ENCODE measurements at places on chromosomes 12 and 14.
A peak's percentile ranks its signal among the peaks of the same experiment; 100 is the strongest.

GRCh38 chr14:24398653-24399446, at the start of gene NYNRIN:
NYNRIN (plus strand) TSS chr14:24399003; CDS start chr14:24399247, 244 bp downstream.
- no peak for DNase-seq

- no peak for DNase-seq
Observed at GRCh38 chr14:91706996-91707395, 24.9 kb downstream of the CATSPERB start.

- DNase-seq = no peak
Observed at GRCh38 chr12:51448618-51449256, 24.1 kb downstream of the SLC4A8 start.

DNA sequence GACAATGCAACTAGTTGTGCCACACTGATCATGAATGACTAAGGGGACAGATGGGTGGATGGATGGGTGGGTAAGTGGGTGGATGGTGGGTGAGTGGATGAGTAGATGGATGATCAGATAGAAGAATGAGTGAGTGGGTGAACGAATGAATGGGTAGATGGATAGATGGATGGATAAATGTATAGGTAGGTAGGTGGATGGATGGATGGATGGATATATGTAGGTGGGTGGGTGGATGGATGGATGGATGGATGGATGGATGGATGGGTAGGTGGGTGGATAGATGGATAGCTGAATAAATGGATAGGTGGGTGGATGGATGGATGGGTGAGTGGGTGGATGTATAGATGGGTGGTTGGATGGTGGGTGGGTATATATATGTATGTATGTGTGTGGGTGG, 348.8 kb upstream of the FKBP4 start:
- no peak for DNase-seq

GRCh38 chr12:77847060-77847541, 16.4 kb downstream of the NAV3 start:
- DNase-seq = no peak

DNA sequence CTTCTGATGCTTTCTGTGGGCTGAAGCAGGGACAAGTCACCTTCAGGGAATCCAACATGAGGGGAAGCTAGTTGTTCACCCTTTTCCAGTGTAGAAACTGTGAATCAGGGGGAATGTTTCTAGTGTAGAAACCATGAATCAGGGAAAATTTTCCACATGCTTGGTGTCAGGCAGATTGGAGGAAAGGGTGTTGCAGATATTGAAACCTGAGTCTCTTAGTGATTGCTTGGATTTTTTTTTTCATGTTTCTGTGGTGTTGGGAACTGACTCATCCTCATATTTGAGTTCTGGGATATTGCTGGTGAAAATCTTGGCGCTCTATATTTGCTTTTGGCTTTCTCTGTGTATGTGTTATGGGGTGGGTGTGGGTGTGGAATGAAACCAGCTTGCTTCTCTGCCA, 144.5 kb upstream of the FBXO33 start:
- no peak for DNase-seq

- no peak for DNase-seq
Observed at GRCh38 chr14:68094158-68094557, 274.6 kb downstream of the RAD51B start.

- no peak for DNase-seq
Observed at GRCh38 chr14:103806805-103807204, 40.6 kb downstream of the PPP1R13B start.

DNA sequence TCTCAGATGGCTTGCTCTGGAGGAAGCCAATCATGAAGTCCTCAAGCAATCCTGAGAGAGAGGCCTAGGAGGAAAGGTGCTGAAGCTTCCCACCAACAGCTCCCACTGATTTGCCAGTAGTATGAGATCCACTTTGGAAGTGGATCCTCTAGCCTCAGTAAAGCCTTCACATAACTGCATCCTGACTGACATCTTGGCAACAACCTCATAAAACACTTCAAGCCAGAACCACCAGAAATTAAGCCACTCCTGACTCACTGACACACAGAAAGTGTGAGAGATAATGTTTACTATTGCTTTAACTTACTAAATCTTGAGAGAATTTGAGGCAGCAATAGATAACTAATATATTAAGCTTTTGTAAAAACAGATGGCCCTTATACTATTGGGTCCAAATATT, 11.7 kb upstream of the TMX1 start:
- no peak for DNase-seq

DNA sequence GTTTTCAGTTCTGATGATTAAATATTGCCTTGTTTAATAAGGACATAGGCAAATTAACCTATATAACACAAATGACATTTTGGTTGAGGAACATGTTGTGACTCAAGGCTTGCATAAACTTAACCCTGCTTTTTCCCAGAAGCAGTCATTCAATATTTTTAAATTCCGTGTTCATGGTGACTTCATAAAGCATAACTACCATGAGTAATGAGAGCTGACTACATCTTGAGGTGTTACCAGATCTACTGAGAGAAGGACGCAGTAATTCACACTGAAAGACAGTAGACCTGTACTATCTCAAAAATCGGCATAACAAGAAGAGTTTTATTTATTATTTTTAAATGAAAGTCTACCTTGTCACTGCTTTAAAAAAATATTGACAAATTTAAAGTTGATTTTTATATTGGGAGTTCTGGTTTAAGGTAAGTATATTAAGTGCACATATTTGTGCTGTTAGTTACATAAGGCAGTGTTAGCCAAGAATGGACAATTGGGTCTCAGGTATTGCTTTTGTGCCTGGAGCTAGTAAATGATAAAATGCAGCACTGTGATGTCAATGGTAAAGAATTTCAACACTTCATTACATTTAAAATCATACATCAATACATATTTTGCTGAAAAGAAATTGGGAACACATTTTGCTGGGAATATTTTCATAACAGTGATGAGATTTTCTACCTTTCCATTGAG, 1198.5 kb downstream of the FSCB start:
- DNase-seq = no peak

- DNase-seq = no peak
Observed at GRCh38 chr12:59452746-59453145, 143.1 kb upstream of the SLC16A7 start.

GRCh38 chr12:45623940-45624339, 105.6 kb upstream of the ARID2 start:
- DNase-seq = no peak

DNA sequence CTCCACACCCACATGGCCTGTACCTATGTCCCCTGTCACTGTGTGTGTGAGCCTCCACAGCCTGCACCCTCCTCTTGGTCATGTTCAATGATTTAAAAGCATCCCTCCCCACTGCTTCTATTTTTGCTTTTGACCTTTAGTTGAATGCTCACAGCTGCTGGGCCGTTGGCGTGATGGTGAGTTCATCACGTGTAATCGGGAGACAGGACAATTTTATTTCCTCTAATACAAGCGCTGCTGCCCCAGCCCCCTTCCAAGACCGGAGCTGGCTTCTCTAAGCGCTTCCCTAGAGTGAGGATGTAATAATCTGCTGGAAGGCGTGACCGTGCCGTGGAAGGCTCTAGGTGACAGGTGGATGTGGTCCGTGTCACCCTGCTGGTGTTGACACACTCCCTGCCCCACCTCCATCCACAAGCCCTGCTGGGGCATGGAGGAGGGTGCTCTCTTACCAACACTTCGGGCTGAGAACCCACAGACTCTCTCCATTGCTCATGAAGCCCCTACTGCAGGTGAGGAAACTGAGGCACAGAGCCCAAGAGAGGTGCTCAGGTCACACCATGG, 25.4 kb downstream of the CCDC85C start:
- DNase-seq = no peak

DNA sequence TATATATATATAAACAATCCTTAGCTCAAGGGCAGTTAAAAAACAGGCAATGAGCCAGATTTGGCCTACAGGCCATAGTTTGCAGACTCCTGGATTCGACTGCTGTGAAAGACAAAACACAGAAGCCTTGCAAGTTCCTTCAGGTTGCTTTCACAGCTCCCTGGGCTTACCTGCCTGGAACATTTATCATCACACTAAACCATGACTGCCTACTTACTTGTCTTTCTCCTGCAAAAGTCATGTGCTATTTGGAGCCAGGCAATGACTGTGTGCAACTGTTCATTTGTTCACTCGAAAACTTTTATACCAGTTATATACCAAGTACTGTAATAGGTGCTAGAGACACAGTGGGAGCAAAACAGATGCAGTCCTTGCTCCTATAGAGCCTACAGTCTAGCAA, 2.2 kb upstream of the RPS6KA5 start:
- DNase-seq = no peak

GRCh38 chr14:38947343-38947742, 155.7 kb downstream of the SEC23A start:
- DNase-seq = no peak

- DNase-seq = no peak
Observed at GRCh38 chr14:91866511-91867295, 633 bp downstream of the TC2N start.

DNA sequence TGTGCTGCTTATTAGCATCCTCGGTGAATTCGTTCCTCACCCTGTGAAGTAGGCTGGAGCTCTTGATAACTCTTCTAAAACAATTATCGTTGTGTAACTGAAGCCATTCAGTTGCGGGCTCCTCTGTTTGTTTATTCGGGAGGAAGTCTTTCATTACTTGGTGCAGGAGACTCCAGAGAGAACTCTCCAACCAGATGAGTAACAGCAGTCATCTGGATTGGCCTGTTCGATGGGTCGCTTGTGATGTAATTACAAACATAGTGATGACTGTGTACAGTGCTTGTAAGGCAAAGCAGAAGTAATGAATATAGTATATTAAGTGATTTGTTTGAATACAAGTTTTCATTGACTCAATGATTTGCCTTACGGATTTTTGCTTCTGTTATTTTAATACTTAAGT, 10.9 kb downstream of the ATP6V0A2 start:
- DNase-seq = no peak

DNA sequence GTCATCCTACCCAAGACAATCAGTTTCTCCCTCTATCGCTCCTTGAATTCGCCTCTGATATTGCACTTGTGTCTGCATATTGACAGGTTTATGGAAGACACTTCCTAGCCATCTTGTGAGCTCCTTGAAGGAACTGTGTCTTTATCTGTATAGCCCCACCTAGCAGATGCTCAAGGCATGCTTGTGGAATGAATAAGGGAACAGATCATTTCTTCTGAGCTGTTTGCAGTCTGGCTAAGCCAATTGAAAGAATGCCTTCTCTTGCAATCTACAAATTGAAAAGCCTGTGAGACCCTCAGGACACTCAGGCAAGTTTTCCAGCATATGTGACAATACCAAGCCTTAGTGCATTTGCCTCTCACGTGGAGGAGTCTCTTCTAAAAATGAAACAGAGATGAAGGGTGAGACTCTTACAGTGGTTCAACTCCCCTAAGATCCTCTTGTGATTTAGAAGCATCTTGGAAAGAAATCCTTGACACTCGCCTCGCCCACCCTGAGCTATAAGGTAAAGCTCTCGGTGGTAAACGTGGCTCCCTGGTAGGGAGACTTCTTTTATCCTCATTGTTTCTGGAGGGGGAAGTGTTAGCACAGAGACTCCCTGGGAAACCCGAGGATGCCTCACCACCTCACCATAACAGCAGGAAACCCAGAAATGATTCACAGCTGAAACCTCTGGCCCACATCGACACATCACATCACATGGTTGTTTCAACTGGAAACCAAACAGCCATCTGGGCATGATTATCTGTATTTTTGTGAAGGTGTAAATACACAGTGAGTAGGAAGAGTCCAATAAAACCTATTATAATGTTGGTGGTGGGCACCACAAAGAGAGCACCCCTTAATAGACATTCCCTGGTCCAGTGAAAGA, 112.3 kb upstream of the BCL2L14 start:
- no peak for DNase-seq

- DNase-seq = no peak
Observed at GRCh38 chr12:79127271-79127751, 262.7 kb downstream of the SYT1 start.

DNA sequence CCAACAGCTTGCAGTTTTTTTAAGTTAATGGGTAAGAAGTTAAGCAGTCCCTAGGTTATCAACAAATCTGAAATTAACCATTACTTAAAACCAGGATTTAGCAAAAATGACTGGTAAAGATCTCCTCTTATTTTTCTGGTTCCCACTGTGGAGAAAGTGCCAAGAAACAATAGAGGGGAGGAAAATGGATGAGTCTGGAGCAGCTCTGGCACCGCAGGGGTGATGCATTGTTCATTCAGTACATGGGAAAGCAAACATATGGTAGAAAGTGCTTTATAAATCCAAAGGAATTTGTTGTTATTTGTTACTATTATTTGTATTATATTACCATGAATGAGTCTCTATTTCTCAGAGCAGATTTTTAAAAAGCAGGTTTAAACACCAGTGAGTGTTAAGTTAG, 92.2 kb downstream of the DYRK2 start:
- DNase-seq = no peak

- no peak for DNase-seq
Observed at GRCh38 chr14:64701660-64702059, 2.6 kb upstream of the PLEKHG3 start.

GRCh38 chr14:85530626-85531025, 682 bp downstream of the FLRT2 start:
- no peak for DNase-seq

DNA sequence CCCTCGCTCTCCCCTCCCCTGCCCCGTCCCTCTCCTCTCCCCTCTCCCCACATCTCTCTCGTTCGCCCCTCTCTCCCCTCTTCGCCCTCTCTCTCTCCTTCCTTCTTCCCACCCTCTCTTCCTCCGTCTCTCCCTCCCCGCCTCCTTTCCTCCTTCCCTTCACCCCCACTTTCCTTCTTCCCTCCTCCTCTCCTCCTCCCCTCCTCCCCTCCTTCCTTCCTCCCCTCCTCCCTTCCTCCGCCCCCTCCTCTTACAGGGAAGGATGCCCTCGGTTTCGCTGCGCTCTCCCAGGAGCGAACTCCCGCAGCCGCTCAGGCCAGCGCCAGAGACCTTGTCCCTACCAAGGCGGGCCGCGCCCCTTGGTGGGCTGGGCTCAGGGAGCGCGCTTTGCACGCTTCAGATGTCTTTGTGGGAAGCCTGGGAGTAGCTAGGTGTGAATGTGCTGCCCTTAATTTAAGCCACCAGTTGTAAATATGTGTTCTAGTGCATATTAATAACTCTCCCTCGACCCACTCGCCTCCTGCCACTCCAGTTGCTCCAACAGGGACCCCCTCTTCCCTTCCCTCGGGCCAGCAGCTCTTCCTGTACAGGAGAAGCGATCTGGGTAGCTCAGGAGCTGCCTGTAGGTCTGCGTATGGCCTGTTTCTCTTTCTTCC, 13.3 kb upstream of the MAP3K9 start:
- DNase-seq = peak; percentile 69

- no peak for DNase-seq
Observed at GRCh38 chr14:101734246-101734847, 27.2 kb upstream of the PPP2R5C start.

DNA sequence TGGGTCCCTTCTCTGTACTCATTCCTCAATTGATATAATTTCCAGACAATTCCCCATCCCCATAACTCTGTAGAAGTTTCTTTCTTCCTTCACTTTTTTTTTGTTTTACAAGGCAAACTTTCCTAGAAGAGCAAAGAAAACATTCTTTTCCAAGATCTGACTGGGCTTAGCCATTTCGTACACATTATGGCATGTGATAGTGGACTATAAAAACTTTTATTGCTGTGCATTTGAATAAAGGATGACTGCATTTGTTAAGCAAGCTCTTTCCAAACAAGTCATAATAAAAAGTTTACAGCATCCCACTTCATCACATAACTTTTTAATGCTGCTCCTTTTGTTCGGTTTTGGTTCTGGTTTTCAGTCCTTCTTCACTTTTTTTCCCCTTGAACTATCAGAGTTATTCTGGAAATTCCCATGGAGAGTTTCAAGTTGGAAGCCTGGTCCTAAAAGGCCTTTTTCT, 231.0 kb upstream of the HMGA2 start:
- no peak for DNase-seq

- DNase-seq = no peak
Observed at GRCh38 chr14:100740196-100740825, 13.6 kb downstream of the DLK1 start.

Measured in iPS DF 19.7 (cell line).